ENCODE measurements at places on chromosomes 6 and 20.

- DNase-seq, result peak; percentile 42
Measured at GRCh38 chr6:87070741-87071140, 24.2 kb downstream of the CGA start.

DNA sequence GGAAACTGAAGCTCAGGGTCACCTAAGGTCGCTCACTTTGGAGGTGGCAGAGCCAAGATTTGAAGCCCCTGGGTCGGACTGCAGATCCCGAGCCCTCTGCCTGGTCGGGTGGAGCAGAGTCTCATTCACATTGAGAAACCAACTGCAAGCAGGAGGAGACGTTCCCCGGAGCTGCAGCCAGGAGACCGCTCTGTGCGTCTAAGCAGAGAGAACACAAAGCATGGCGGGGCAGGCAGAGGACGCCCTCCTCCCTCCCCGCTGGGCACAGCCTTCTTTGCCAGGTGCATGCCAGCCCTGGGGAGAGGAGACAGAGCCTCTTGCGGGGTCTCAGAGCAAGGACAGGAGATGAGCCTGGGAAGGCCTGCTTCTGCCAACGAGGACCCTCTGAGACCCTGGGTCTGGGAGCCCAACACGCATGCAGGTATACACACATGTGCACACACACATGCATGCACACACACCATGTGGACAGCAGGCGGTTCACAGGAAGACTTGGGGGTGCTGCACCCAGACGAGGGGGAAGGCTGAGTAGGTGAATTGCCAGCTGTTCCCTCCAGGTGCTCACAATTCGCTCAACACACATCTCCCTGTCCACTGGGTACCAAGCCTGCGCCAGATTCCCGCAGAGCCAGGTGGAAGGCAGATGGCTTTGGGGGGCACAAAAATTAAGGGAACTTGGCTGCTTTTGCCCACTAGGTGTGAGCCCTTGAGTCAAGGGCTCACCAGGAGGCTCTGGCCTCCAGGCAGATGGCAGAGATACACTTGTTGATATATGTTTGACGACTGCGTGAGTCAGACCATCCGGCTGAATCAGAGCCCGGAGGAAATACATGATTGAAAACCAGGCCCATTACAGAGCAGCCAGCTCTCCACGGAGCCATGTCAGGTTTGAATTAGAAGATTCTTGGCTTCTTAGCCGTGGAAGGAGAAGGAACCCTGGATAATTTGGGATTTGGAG lies 5.5 kb upstream of the NTSR1 start:
- no peak for DNase-seq

DNA sequence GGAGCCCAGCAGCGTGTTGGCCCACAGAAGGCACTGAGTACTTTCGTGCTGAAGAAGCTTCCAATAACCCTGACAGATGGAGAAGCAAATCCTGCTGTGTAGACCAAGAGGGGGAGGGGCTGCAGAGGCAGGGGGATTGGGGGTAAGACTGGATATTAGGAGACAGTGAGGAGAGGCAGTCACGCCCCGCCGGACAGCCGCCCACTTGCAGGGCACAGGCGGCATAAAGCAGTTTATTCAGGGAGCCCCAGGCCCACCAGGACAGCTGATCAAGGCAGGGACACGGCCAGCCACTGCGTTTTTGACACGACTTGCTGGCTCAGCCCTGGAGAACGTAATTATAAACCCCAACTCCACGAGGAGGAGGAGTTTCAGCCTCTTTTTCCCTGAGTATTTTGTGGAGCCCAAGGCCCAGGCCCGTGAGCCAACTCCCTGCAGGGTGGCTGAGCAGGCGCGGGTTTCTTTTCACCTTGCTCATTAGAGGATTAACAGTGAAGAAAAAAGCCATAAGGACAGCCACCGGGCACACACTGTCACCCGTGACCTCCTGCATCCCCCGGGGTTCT lies 177.9 kb downstream of the TFAP2C start:
- DNase-seq, result no peak

DNA sequence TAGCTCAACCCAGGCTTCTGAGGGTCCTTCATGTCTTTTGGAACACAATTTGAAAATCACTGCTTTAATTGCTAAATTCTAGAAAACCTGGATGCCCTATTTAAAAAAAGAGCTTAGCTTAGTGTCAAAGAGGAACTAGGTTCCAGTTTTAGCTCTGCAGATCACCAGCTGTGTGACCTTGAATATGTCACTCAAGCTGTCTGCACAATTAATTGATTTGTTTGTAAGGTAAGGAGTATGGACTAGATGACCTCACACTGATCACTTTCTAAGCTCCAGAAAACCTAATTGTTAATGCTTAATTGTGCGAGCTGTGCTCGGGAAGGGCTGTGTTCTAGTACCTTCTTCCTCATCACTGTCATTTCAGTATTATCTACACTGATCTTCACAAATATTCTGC lies 26.2 kb downstream of the UTRN start:
- no peak for DNase-seq

DNA sequence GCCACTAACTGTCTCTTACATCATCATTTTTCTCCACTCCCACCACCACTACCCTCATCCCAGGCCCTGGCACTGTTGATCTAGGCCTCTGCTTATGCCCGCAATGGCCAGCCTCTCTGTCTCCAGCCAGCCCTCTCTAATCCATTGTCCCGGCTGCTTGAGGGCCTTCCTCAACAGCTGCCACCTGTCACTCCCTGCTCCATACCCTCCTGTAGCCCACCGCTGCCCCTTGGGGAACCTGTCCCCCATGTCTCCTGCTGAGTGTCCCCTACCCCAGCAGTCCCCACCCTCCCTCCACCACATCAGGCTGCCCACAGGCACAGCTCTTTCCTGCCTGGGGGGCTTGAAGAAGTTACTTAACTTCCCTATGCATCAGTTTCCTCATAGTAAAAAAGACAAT lies 13.4 kb downstream of the TEAD3 start:
- DNase-seq, result no peak

- DNase-seq, result no peak
Measured at GRCh38 chr20:2282181-2282580, 13.6 kb upstream of the TGM3 start.

DNA sequence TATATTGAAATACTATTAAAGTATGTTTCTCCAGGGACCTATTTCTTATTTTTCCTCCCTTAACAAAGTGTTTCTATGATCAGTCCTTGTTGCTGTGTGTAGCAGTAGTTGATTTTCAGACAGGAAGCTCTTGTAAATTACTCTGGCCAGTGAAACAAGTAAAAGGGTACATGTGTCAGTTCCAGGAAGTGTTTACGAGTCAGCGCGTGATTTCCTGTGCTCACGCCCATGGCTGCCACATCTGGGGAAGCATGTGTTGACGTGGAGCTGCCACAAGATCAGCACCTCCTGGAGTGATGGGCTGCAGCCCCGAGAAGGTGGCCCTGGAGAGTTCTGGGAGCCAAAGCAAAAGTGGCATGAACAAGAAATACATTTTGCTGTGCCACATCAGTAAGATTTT lies 38.6 kb upstream of the GGTLC1 start:
- no peak for DNase-seq

DNA sequence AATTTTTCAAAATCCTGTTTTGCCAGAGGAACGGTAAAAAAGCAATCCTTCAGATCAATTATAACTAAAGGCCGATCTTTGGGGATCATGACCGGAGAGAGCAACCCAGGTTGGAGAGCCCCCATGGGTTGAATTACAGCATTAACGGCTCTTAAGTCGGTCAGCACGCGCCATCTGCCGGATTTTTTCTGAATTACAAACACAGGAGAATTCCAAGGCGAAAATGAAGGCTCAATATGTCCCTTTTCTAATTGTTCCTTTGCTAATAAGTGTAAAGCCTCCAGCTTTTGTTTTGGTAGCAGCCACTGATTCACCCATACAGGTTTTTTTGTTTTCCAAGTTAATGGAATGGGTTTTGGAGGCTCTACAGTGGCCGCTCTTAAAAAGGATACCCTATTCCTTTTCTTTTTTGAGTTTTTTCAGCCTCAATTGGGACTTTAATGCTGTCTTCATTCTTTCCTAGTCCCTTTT lies 16.9 kb upstream of the PTCRA start:
- peak; percentile 85 for DNase-seq

DNA sequence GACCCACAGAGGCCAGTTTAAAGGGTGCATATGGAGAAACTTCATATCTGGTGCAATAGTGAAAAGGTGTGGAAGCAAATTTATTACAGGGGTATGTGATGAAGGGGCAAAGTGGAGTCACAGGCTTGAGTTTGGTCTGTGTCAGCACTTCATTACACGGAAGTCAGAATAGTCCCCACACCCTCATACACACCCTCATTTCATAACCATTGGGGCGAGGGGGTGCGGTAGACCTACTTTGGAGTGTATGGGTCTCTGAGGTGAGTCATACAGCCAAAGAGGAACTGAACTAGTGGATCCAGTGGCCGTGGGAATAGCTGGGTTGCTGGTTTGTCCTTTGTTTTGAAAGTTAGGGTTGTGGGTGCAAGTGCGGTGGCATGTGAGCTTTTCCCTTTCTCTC lies 3.3 kb downstream of the TM9SF4 start:
- no peak for DNase-seq

DNA sequence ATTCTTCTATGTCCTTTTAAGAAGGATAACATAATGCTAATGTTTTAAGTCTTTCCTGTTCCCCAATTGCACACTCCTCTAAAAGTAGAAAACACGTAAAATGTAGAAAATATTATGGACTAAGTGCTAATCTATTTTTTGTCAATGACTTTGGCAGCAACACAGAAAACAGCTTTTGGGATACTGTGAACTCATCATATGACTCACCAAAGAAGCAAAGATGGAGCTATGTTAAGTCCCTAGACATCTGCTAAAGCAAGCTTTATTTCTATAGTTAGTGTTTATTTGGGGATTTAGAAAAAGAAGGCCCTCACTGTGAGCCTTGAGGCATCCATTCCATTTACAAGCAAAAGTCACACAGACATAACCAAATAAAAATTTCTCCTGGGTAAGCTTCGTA lies 23.0 kb downstream of the OPN5 start:
- DNase-seq, result no peak

- DNase-seq, result no peak
Measured at GRCh38 chr20:662277-663192, 9.5 kb upstream of the SRXN1 start.

- DNase-seq, result no peak
Measured at GRCh38 chr6:135170849-135171248, 10.3 kb upstream of the MYB start.

- DNase-seq, result no peak
Measured at GRCh38 chr6:109034526-109034925, 60.1 kb downstream of the SESN1 start.

DNA sequence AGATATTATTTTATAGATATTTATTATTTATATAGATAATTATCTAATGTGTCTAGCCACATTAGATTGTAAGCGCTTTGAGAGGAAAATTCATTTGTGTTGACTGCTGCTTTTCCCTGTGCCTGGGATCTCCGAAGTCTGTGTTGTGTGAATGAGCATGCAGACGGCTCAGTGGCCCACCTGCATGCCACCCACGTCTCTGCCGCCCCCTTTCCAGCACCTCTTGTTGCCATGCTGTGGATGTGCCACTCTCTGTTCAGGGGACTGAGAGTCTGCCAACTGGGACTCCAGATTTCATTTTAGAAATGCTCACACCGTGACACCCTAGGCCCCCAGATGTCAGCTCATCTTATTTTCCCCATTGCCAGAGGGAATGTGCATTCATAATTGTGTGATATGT lies 139.7 kb downstream of the JARID2 start:
- DNase-seq, result no peak

- DNase-seq, result peak; percentile 86
Measured at GRCh38 chr6:83065511-83066192, at the start of gene UBE3D. Gene UBE3D, minus strand, starts transcription at chr6:83065841. Its CDS starts 123 bp downstream, at chr6:83065718.

DNA sequence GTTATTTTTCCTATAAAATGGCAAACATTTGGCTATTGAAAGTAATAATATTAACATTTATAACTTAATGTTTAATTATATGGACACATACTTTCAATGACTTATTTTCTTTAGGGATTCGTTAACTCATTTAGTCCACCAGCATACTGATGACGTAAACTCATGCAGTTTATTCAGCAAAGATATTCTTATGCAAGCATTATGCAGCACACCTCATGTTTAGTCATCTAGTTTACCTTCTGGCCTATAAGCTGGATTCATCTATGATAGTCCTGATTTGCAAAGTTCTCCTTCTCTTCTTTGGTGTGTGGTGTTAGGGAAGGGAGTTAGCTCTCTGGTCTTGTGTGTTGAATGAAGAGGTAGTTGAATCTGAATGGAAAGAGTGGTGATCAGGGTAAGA lies 60.0 kb downstream of the OR2J2 start:
- DNase-seq, result no peak

DNA sequence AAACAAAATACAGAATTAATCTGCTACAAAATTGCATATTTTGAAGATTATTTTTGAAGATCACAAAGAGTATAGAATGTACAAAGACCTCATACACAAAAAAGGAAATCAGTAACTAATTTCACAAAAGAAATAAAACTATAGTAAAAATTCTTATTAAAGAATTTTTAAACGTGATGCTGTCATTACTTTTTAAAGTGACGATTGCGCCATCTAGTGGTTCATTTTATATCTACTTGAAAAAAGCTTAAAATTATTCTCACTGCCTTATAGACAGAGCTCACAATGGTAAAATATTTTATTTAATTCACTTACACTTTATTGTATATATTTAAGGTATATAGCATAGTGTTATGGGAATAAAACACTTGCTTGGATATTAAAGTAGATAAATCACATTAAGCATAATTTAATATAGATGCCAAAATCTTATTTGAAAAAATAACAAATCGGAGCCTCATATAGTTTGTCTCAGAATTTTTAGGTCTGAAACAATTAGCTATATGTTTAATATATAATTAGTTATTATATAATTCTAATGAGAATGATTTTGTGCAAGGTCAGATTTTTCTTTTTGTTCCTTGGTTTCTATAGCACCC lies 128.8 kb downstream of the PHF3 start:
- no peak for DNase-seq

DNA sequence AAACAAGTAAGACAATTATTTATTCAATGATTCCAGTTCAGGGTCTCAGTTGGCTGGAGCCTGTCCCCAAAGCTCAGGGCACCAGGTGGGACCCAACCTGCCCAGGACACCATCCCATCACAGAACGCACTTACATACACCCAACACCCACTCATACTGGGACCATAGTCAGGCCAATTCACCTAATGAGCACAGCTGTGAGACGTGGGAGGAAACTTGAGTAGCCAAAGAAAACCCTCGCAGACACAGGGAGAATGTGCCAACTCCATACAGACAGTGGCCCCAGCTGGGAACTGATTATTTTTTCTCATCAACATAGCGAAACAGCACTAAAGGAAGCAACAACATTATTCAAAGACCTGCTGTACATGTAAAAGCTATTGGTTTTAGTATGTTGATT lies 58.6 kb upstream of the DOK5 start:
- no peak for DNase-seq

DNA sequence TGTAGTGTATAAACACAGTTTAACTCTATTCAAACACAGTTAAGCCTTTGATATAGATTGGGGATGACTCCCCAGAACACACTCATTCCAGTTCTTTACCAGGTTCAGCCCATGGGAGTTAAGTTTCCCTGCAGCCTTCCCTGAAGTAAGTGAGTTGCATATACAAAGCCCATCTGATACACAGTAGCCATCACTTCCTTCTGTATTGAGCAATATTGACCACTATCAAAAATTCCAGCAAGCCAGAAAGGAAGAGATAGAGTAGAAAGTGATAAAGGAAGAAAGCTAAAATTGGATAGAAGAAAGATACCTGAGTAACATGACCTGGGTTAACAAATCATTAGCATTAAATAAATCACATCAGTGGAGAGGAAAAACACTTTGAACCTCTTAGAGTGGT lies 34.6 kb downstream of the DEFB114 start:
- DNase-seq, result no peak

GRCh38 chr20:41177636-41178035 lies 40.3 kb downstream of the PLCG1 start:
- no peak for DNase-seq

- DNase-seq, result no peak
Measured at GRCh38 chr20:10658051-10658823, 15.6 kb downstream of the JAG1 start.
